ENCODE measurements at places on chromosomes 3 and 15. TPM values are rescaled to one million over a fixed set of nuclear protein-coding genes. Genes with fewer than 3 reads are reported as not detected.

Gene NLGN1
- total RNA-seq: not detected

DNA sequence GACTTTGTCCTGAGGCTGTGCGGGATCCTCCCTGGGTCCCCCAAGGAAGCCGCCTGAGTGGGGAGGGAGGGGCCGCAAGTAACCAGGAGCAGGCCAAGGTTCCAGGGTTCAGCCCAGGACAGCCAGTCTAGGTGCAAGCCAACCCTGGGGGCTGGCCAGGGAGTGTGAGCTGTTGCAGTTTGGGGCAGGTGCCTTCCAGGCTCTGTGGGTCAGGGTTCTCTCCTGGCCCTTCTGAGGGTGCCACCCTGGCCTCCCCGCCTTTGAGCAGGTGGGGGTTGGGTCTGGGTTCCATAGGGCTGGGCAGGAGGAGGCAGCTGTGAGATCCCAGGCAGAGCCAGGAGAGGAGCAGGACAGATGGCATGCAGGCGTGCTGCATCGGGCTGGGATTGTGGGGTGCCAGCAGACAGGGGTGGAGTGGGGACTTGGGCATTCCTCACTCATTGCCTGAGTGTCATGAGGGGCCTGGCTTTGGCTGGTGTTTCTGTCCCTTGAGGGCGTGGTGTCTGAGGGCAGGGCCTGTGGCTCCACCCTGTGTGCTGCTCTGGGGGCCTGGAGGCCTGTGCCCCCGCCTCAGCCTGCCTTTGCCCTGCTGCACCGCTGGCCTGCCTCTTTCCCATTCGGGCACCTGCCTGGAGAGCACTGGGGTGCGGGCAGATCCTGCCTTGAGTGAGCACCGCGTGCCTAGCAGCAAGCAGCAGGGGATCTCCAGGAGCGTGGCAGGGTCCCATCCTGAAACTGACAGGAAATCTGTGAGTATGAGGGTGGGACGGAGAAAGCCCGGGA is 18.4 kb downstream of the KLF13 start:
- no peak for DNase-seq

DNA sequence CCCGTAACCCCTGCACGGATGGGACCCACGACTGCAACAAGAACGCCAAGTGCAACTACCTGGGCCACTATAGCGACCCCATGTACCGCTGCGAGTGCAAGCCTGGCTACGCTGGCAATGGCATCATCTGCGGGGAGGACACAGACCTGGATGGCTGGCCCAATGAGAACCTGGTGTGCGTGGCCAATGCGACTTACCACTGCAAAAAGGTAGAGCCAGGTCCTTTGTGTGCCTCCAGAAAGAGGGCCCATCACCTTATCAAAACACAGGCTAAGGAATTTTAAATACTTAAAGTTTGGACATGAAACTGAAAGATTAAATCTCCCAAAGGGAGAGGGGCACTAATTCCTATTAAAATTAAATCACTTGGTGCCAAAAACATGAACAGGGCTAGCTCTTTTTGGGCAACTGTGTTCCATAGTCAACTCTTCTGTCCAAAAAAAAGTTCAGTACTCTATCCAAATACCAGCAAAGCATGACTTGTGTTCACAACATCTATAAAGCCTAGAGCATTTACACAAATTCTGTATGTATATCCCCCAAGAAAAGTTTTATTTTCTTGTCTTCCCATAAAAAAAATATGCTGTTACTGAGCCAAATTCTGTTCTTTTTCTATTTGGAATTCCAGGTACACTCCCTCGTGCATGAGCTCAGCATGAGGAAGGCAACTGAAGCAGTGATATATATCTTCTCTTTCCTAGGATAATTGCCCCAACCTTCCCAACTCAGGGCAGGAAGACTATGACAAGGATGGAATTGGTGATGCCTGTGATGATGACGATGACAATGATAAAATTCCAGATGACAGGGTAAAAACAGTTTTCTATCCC is 9.2 kb downstream of the THBS1 start:
- DNase-seq: no peak

GRCh38 chr3:59469948-59470723 is 420.3 kb upstream of the CFAP20DC start:
- no peak for DNase-seq

Gene CCDC54
- not detected for total RNA-seq

GRCh38 chr15:37801529-37801928 is 132.9 kb upstream of the TMCO5A start:
- DNase-seq: no peak

Gene IP6K2
- 61.2 TPM for total RNA-seq

GRCh38 chr3:40725031-40725430 is 200.3 kb downstream of the ZNF621 start:
- no peak for DNase-seq

Gene TRAT1
- 151 TPM for total RNA-seq

Gene SPTSSB
- total RNA-seq: not detected

Gene CCR9
- 0.15 TPM for total RNA-seq

DNA sequence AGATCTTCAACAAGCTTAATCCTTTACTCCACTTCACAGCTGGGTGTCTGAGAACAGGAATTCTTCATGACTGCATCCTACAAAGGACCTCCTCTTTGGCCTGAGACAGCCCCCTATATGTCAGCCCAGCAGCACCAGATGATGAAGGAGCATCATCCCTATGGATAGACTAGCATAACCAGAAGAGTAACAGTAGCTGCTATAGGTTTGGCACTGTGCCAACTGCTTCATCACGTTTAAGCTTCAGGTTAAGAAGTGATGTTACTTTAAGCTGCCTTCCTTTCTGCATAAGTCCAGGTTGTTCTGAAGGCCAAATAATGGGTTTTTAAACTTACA is 50.6 kb downstream of the CMSS1 start:
- DNase-seq: peak; percentile 29

Gene CSTA
- total RNA-seq: not detected

DNA sequence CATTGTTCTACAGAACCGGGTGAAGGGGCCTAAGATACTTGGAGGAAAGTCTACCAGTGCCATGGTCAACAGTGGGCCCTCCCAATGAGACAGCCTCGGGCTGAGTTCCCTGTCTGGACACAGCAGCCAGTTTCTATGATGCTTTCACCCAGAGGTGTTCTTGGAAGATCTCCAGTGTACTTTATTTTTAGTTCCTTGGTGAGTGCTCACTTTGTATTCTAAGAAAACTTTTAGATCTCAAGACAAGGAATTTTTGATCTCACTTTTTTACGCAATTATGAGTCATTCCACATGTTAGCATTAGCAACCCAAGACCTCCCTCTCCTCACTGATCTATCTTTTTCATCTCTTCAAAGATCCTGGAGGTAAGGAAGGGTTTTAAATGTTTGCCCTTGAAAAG is 287.7 kb downstream of the RORA start:
- DNase-seq: no peak

- DNase-seq: no peak
Observed at GRCh38 chr15:26662283-26662682, 110.6 kb downstream of the GABRB3 start.

Gene FURIN
- 153 TPM for total RNA-seq

GRCh38 chr15:60204131-60204885 is 193.5 kb downstream of the ANXA2 start:
- DNase-seq: no peak
